NAMALWA (cell line): ENCODE measurements at places on chromosomes 5 and 9.

GRCh38 chr5:61801174-61801573 lies 469.1 kb downstream of the ZSWIM6 start:
- DNase-seq = no peak

DNA sequence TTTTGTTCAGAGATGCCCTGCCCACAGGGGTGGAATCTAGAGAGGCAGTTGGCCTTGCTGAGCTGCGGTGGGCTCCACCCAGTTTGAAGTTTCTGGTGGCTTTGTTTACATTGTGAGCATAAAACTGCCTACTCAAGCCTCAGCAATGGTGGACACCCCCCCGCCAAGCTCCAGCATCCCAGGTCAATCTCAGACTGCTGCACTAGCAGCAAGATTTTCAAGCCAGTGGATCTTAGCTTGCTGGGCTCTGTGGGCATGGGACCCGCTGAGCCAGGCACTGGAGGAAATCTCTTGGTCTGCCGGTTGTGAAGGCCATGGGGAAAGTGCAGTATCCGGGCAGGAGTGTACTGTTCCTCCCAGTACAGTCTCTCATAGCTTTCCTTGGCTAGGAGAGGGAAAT lies 55.5 kb downstream of the MINAR2 start:
- DNase-seq = no peak

DNA sequence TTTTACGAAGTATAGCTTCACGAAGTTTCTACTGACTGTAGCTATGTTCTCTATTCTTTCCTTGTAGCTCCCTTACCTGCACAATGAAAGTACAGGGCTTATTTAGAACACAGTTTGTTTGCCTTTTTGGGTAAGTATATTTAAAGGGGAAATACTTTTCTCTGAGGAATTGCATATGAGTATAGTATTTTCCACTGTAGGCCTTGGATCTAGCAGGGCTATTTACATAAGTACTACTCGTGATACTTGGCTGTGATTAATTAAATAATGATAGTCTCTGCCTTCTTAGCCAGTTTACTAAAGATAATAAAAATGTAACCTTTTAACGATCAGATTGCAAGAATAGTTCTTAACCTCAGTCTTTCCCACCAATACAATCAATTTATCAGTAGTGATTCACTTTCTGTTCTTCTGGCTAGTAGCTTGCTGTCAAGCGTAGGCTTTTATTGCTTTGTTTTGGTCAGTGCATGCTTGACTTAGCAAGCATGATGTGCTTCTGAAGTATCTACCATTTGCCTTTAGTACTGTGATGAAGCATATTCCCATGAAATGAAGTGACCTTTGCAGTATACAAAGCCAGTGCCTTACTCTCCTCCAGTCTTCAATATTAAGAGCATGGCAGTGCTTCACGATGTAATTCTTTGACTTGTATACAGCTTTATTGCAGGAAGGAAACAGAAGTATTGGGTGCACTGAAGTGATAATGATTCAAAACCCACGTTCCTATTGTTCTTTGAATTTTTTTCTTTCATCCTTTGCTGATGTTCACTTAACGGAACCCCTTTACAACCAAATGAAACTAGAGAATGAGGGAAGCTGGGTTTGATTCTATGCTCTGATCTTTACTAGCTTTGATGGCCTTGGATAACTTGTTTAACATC lies 64.2 kb downstream of the SLC44A1 start:
- no peak for DNase-seq

DNA sequence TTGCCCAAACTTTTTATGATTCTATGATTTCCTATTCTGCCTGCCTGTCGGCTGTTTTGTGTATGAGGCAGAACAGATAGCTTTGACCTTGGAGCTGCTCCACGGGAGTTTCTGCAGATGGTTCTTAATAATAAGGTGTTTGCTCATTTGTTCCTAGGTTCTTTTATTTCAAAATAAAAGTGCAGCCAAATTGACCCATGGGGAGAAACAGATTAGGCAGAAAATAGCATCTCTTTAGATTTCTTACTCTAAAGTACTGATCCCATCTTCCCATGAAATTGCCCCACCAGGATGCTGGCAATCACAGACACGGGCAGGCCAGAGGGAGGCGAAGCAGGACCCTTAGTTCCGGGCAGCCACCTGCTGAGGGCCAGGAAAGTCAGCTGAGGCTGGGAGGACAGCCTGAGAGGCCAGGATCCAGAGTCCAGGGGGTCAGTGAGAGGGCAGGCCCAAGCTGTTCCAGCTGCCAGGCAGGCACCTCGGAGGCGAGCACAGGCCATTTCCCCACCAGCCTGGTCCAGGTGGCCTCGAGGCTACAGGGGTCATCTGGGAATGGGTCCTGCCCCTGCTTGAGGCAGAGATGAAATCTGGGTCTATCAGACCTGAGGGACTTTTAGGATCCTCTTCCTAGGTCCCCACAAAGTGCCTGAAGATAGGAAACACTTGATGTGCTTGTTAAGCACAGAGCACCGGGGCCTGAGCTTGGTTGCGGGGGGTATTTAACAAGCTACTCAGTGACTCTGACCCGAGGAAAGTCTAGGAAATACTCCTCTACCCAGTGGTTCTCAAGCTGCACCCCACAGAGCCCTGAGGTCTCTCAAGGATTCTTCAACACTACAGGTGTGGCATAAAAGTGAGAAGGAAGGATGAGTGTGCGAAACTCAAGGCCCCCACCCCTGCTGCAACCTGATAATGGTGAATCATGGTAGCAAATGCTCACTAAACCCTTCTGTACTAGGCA lies 145.4 kb downstream of the CMYA5 start:
- no peak for DNase-seq

DNA sequence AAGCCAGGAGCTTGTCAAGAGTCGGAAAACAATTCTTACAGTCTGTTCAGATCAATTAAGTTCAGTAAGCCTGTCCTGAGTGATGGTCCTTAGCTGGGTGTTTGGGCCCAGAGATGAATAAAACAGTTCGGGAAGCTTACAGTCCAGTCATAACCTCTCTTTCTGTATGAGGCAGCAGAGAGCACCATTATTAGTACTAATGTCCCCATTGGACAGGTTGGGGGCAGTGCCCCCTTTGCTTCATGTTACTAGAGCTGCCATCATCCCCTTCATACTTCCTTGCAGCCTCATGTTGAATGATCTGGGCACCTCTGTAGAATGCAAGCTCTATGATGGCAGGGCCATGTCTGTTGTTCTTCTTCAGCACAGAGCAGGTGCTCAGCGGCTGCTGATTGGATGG lies 9.8 kb downstream of the DOCK2 start:
- DNase-seq = no peak

- no peak for DNase-seq
These were observed 8.0 kb downstream of the KCNN2 start for GRCh38 chr5:114369680-114370417.

DNA sequence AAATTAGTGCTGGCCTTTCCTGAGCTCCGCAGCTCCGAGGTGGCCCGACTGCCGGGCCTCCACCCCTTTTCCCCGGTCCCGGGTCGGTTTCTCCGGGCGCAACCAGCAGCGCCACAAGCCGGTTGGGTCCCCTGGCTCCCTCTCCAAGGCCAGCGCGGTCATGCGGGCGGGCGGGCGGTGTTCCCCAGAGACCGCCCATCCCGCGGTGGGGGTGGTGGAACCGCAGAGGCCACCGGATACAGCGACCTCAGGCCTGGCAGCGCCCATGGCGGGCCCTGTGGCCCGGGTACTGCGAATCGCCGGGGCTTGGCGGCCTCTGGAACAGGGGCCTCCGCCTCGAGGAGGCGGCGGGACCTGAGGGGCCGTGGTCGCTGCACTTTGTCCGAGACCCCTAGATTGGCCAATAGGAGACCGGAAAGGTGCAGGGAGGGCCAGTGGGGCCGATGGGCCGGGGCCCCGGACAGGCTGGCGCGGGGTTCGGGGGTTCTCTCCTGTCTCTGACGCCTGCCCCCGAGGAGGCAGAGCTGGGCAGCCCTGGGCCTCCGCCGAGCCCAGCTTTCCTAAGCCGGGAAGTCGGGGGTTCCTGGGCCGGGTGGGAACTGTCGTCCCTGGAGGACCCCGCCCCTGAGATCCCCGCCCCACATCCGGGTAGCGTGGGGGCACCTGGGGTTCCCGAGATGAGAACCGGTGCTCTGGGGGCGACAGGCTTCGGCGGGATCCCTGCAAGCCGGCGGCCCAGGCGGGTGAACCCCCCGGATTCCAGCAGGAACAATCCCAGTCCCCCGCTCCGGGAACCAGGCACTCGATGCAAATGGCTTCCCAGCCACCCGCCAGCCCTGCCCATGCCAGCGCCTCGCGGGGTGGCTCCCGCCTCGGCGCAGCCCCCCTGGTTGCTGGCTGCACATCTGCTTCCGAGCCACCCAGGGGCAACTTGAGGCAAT lies 293.9 kb downstream of the ZSWIM6 start:
- DNase-seq = no peak

DNA sequence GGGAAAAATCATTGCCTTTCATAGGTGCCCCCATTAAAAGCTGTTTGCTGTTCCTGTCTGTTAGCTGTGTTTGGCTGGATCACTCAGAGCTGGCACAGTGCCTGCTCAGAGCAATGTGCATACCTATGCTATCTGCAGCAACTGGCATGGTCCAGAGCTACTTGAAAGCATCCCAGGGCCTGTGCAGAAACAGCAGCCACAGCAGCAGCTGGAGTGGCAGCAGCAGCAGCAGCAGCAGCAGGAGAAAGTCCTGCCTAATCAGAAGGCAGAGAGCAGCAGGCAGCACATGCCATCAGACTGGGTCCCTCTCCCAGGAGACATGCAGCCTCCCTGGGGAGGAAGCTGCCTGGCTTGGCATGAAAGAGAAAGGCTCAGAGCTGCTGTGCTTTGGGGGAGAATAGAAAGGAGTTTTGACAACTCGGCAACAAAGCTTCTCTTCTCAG lies 243.8 kb upstream of the WWC1 start:
- DNase-seq = no peak

GRCh38 chr5:132099905-132100304 lies 26.3 kb downstream of the CSF2 start:
- DNase-seq = no peak

DNA sequence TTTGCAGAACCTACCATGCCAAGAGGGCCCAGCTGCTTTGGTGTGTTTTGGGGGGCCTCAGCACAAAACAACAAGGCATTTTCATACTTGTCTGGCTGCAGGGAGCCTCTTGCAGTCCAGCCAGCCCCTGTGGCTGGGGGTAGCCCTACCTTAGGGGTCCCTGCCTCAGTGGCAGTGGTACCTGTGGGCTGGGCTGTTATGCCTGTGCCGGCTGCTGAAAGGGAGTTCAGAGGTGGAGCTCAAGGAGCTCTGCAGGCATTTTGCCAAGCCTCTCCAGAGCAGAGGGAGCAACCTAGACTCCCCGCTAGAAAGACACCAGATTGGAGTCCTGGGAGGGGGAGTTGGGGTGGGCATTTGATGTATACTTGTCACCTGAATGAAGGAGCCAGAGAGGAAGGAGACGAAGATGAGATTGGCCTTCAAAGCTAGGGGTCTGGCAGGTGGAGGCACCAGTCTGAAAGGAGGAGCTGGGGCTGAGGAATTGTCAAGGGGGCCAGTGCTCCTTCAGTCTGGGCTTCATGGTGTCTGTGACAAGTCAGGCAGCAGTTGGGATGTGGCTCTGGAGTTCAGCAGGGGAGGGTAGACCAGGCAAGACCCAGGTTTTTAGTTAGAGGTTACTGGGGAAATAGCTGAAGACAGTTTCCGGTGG lies 1.5 kb downstream of the SHROOM1 start:
- DNase-seq = no peak

- DNase-seq = no peak
These were observed 114.3 kb downstream of the MVB12B start for GRCh38 chr9:126440940-126441339.

DNA sequence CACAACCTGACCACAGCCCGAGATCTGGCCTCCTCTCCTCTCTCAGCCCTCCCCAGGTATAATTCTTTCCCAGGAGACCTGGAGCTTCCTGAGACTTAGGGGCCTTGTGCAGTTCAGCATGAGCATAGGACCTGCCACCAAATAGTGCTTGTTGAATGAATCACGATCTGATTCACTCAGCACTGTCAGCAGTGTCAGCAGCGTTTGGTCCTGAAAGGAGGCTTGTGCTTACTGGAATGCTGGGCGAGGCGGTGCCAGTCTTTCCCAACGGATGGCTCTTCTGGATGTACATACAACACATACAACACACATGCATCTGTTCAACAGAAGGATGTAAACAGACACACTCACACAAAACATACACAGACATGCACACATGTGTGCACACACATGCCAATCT lies 173.3 kb downstream of the COL23A1 start:
- DNase-seq = no peak

DNA sequence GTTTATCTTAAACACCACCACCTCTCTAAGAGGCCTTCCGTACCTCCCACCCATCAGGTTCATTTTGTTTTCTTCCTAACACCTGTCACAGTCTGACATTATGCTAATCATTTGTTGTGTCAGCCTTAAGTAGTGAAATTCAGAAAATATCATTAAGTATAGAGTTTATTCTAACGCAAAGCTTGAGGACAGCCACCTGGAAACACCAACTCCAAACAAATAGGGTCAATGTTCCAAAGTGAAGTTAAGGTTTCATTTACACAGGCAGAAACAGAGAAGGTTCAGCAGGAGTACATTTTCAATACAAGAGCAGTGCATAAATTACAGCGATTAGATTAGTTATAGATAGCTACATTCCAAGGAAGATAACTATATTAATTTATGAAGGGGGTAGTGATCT lies 1.3 kb upstream of the SMC5 start:
- DNase-seq = no peak

DNA sequence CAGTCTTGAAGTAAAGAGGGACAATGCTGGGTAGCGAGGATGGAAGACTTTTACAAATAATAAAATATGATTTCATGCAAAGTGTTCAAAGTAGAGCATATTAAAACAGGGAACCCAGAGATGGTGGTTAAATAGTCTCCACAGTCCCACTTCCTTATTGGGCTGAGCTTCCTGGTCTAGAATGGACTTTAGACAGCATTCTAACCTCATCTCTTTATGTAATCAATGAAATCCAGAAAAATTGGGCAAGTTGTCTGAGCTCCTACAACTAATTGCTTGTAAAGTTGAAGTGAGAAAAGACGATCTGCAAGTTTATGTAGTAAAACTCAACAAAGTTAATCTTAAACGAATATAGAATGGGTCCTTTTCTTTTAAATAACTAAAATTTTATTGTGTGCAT lies 328.9 kb downstream of the PJA2 start:
- no peak for DNase-seq

GRCh38 chr5:57817924-57818323 lies 335.3 kb upstream of the ACTBL2 start:
- no peak for DNase-seq
